ENCODE measurements at places on chromosomes 13 and 19.

GRCh38 chr13:36124236-36124822, 6.9 kb downstream of the DCLK1 start:
- DNase-seq = no peak

- no peak for DNase-seq
Observed at GRCh38 chr19:28943651-28944050, 269.3 kb downstream of the UQCRFS1 start.

DNA sequence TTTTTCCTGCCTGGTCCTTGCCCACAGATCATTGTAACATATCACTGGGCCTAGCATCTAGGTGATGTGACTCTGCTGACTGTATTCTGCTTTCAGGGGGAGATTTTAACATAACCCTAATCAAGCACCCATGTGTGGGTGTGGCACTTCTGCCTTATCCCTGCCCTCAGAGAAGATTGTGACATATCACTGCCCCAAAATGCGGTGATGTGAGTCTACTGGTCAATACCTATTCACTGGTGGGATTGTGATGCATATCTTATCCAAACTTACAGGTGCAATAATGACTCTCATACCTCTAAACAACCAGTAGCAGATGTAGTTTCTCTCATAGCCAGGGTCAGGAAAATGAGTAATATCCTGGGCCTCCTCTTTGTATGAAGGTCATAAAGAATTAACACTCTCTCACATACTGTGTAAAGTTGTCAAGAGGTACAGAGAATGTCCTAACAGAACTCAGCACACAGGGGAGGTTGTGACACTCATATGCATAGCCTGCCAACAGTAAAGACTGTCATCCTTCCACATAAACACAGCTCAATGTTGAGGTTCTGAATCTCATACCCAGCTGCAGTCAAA, 12.1 kb upstream of the ZNF681 start:
- DNase-seq = no peak

DNA sequence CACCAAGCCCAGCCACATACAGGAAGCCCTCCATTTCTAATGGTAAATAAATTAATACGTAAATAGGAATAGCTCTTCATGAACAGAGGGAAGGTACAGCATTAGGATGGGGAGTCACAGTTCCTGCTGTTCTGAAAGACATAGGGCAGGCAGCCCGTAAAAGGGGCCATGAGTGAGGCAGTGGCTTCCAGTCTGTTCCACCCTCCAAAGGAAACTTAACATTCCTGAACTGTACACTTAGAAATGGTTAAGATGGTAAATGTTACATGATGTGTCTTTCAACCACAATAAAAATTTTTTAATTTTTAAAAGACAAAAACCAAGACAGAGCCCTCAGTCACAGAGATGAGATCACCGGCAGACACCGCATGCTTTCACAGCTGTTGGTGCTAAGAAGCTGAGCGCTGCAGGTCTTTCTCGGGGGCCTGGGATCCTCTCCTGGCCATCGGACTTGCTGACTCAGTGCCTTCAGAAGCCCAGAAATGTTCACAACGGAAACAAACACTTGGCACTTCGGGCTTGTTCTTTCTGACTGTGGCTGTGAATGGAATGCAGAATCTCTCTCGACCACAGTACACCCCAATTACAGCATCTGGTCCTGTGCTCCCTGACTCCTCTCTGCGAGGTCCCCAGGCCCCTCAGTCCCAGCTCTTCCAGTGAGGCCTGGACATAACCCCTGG, 36.4 kb downstream of the EPS15L1 start:
- no peak for DNase-seq

Data from activated naive CD4-positive, alpha-beta T cell treated with Interleukin-2 at 50 U/mL for 16 hours (primary cell).